Suprapubic skin (tissue), 4 donors: ENCODE measurements at places on chromosomes 6 and 20. TPM values are rescaled to one million over a fixed set of nuclear protein-coding genes. Genes with fewer than 3 reads are reported as not detected.

- no peak for DNase-seq
Measured at GRCh38 chr6:11535801-11536230, 1.7 kb upstream of the TMEM170B start.

- no peak for DNase-seq
Measured at GRCh38 chr6:113493991-113494390, 363.2 kb upstream of the MARCKS start.

DNA sequence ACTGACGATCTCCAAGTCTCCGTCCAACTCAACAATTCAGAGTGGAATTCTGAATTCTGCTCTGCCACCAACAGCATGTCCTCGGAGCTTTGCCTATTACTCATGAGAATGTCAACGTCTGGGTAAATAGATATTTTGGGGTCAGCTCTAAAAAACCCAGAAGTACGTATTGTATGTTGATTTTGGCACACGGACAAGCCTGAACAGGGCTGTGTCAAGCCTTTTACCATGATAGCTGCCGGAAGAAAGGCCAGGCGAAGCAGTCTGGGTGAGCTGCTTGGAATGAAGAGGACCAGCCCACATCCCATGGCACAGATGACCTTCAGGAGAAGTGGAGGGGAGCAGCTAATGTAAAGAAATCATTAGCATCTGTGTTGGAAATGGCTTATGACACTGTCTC lies 88.0 kb upstream of the JAG1 start:
- DNase-seq = no peak

- no peak for DNase-seq
Measured at GRCh38 chr6:80442366-80442765, 335.9 kb downstream of the BCKDHB start.

DNA sequence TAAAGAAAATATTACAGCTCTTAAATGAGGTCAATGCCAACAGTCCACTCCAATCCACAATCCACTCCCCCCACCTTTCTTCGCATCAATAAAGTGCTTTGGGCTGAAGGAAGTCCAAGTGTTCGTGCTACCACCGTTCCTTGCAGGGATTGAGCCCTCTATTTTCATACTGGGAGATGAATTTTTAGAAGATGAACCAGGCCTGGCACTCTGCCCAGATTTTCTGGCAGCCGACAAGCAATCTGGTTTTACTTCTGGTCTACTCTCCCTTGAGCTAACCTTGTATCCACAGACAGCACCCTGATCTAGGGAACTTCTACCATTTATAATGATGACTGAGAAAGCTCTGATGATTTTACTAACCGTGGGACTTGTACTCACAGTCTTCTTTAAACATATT lies 72.3 kb downstream of the BTBD9 start:
- DNase-seq = peak; percentile 78

GRCh38 chr6:105220186-105220585 lies 40.4 kb upstream of the POPDC3 start:
- DNase-seq = no peak

Gene PPP1R16B
- 2.0 TPM for total RNA-seq

GRCh38 chr6:10151144-10151915 lies 263.5 kb downstream of the TFAP2A start:
- DNase-seq = no peak

DNA sequence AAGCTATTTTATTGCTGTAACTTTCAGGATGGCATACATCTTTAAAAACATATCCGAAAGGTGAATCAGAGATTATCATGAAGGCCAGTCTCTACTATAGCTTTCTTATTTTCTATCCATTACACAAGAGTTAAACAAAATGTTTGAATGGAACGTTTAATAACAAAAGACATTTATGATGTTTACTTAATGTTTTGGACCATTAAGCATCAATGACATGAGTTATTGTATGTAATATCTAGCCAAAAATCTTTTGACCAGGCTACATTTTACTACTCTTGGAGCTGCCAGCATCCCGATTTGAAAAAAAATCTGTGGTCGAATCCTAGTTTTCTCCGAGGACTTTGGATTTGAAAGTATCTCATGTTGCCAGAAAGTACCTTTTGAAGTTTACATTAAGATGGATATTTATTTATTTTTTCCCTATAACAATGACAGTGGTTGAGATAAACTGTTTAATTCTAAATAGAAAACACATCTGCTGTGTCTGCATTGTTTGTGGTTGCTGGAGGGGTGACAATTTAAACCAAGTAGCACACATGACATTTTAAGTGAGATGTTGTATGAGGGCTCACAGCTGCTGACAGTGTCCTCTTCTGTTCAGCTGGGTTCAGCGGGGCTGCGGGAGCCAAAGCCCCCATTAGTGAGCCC lies 293.7 kb upstream of the TCF21 start:
- no peak for DNase-seq

DNA sequence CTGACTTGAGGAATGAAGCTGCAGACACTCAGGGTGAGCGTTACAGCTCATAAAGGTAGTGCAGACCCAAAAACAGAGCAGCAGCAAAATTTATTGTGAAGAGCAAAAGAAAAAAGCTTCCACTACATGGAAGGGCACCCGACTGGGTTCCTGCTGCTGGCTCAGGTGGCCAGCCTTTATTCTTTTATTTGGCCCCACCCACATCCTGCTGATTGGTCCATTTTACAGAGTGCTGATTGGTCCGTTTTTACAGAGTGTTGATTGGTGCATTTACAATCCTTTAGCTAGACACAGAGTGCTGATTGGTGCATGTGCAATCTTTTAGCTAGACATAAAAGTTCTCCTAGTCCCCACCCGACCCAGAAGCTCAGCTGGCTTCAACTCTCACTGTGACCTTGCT lies 95.3 kb upstream of the STMND1 start:
- no peak for DNase-seq

DNA sequence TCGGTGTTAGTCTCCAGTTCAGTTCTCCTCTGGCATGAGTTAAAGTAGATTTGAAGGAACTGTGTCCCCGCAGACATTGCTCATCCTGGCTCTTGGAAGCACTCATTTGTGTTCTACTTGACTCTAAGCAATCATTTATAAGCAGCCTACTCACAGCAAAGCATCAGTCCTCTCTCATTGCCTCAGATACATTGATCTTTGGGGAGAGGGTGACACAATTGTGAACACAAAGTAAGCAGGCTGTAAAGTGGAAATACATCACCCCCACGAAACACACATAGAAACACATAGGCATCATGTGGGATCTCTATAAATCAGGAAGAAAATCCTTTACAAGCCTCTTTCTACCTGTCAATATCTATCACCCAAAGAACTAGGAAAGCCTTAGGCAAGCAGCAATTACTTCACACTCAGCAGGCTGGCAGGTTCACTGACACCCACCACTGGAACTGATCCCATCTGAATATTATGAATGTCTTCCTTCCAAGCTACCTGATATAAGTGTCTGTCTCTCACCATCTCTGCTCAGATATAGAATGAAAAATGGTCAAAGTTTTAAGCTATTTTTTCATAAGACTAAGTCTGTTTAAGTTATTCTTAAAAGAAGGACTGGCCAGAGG lies 675.8 kb downstream of the HACE1 start:
- DNase-seq = no peak

Gene PDE10A
- total RNA-seq = 3.1 TPM

DNA sequence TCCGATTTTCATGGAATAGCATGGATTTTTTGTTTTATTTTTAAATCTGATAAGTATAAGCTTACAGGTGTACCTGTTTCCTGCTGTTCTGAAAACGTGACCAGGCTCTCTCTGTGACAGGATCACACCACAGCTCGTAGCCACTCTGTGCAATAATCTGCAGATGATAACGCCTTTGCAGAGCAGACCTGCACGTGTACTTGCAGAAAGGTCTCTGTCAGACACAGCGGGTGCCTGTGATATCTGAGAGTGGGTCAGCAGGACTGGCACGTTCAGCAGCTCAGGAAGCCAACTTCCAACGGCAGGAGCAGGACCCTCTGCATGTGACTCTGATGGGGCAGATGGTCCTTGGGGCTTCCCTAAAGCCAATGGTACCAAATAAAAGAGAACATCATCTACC lies 68.6 kb upstream of the HDDC2 start:
- no peak for DNase-seq

DNA sequence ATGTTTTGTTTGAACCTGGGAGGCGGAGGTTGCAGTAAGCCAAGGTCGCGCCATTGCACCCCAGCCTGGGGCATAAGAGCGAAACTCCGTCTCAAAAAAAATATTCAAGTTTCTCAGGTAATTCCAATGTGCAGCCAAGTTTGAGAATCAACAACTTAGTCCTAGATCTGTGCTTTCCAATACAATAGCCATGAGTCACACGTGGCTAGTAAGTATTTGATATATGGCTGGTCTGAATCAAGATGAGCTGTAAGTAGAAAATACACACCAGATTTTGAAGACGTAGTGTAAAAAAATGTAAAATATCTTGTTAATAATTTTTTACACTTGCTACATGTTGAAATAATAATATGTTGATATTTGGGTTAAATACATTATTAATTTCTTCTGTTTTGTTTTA lies 35.0 kb upstream of the BTBD3 start:
- DNase-seq = no peak

DNA sequence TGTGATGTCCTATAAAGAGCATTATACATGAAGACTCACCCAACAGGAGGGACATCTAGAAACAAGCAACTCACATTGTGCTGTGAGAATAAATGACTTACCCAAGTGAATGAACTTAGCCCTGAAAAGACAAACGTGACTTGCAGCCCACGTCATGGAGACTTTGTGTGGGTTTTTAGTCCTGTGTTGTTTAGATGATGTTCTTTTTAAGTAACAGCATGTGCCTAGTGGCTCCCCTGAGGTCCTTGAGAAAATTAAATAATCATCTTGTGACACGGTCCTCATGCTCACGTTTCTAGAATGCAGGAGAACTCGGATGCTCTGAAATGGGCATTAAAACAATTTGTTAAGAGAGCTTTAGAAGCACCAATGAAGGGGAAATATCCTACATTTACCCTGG lies 165.1 kb downstream of the SASH1 start:
- peak; percentile 87 for DNase-seq

Gene RIPOR3
- 5.6 TPM for total RNA-seq

GRCh38 chr6:144767051-144767450 lies 481.9 kb downstream of the UTRN start:
- DNase-seq = no peak

DNA sequence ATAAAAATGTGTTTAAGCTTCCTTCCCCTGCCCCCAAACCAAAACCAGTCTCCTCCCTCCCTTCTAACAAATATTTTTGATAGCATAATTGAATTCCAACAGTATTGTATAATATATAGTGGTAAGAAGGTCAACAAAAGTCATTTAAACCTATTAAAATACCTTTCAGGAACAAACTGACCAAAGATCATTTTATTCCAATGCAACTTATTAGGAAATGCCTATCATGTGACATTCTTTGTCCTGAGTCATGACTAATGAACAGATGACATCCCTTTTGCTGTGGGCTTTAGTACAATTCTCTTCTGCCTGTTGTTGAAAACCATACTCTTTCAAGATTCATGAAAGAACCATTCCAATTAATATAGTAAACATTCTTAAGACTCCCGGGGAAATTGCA lies 51.5 kb upstream of the TRAF3IP2 start:
- DNase-seq = no peak

DNA sequence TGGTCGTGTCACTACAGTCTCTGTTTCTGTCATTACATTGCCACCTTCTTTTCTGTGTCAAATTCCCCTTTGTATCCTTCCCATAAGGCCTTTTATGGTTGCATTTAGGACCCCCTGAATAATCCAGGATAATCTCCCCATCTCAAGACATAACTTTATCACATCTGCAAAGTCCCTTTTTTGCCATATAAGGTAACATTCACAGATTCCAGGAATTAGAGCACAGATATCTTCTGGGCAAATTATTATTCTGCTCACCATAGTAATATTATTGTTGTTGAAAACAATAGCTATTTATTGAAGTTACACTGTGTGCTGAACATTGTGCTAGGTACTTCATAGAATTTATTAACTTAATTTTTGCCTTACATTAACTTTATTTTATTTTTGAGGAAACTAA lies 159.1 kb downstream of the TFAP2B start:
- DNase-seq = no peak
